NCI-H1436 (cell line): ENCODE measurements at places on chromosomes 2 and 18.

GRCh38 chr2:70887550-70888246 is 48.0 kb upstream of the ATP6V1B1 start:
- DNase-seq = peak; percentile 72

- DNase-seq = no peak
Measured at GRCh38 chr2:52881606-52882005, 886.0 kb upstream of the CHAC2 start.

- no peak for DNase-seq
Measured at GRCh38 chr18:25827961-25828561, 262.4 kb downstream of the SS18 start.

DNA sequence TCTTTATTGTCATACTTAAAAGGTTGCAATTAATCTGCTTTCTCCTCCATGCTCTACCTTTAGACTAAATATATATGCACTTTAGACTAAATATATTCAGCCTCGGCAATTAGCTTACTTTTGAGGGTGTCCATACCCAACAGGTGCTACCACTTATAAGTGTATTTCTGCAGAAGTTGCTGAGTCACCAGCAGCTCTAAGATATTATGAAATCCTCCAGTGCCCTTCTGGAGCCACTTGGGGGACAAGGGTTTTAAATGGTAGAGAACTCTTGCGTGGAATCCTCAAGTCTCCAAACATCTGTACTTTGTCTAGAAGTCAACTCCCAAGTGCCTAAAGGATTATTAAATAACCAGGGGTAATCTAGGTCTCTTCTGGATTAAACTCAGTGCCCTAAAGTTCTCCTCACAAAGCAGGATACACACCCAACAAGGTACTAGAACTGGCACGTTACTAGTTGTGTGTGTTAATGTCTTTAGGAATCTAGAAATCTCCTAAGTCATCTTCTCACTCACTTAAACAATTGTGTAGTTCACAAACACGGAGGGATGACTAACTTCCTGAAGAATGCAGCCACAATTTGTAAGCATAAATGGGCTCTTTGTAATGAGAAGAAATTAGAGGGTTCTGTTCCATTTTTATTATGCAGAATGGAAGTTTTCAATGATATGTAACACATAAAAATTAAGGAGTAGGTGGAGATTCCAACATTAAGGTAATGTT is 159.7 kb downstream of the CD226 start:
- DNase-seq = no peak

DNA sequence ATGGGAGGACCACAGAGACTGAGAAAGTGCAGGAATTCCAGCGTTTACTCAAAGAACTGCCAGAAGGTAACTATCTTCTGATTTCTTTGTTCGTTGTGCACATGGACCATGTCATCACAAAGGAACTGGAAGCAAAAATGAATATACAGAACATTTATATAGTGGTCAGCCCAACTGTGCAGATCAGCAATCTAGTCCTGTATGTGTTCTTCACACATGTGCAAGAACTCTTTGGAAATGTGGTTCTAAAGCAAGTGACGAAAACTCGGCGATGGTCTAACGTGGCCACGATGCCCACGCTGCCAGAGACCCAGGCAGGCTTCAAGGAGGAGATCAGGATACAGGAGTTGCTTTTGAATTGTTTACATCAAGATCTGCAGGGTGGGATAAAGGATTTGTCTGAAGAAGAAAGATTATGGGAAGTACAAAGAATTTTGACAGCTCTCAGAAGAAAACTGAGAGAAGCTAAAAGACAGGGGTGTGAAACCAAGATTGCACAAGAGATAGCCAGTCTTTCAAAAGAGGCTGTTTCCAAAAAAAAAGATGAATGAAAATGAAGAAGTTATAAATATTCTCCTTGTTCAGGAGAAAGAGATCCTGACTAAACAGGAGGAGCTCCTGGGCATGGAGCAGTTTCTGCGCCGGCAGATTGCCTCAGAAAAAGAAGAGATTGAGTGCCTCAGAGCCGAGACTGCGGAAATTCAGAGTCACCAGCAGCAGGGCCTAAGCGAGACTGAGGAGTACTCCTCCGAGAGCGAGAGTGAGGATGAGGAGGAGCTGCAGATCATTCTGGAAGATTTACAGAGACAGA is 8.3 kb upstream of the CHST10 start:
- DNase-seq = no peak

DNA sequence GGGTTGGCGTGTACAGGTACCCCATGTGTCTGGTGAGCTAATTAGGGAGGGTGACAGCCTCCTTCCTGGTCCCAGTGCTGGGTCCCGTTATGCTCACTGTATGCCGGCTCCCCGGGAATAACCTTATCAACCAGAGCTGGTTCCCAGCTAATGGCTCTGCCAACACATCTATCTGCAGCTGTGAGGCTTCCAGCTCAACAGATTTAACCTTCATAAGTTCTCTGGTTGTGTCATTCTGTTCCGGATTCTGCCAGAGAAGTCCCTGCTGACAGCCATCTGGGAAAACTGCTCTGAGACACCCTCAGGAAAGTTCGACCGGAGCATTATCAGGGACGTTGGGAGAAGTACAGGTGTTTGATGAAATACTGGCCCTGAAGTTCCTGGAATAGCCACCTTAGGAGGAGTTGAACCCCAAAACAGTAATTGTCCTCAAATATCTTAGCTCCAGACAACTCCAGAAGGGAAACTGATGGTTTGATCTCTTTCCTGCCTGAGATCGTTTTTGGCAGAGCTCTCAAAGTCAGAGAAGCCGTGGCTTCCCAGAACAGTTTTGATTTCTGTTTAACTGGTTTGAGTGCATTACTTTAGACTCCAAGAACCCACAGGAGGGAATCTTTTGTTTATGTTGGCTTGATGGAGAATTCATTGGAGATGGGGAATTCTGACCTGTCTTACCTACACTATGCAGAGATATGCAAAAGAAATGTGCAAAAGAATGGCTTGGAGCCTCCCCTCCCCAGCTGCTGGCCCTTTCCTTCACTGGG is 39.4 kb upstream of the TXNDC2 start:
- no peak for DNase-seq

DNA sequence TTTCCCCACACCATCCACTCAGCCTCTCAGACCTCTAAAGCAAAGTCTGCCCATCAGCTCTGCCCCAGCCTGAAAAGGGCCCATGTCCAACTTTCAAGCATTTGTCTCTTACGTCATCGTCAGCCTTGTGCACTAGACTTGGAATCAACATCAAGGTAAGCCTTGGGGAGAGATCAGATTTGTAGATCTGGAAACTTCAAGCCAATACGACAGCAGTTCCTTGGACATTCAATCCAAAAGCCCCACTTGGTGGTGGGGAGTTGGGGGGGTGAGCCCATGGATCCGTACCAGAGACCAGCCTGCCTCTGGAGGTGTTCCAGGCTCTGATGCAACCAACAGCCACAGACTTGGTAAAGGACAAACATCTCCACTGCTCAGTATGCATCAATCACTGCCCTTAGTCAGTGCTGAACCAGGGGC is 206.8 kb upstream of the MEIS1 start:
- no peak for DNase-seq

- no peak for DNase-seq
Measured at GRCh38 chr2:119377993-119378345, 11.2 kb downstream of the DBI start.

- DNase-seq = no peak
Measured at GRCh38 chr2:174026122-174026845, 61.1 kb upstream of the SP3 start.

GRCh38 chr2:195445639-195446038 is 211.4 kb upstream of the SLC39A10 start:
- DNase-seq = no peak

GRCh38 chr2:8555543-8555942 is 126.3 kb upstream of the ID2 start:
- no peak for DNase-seq

DNA sequence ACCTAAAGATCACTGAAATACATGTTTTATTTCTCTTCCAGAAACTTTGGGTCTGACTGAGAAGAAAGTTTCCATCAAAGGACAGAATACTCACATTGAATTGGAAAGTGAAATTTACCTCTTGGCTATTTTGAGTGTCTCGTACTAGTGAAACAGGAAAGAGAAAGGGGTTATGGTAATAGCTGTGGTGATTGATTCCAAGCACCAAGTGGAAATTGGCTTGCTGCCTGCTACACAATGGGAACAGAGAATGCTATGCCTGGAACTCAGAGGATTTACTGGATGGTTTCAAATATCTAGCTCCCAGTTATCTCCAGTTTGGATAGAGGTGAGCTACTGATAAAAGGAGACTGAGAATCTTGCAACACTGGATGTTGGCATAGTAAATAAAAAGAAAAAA is 492.8 kb upstream of the FSIP2 start:
- no peak for DNase-seq

GRCh38 chr2:70347831-70348230 is 46.0 kb upstream of the FAM136A start:
- DNase-seq = no peak

DNA sequence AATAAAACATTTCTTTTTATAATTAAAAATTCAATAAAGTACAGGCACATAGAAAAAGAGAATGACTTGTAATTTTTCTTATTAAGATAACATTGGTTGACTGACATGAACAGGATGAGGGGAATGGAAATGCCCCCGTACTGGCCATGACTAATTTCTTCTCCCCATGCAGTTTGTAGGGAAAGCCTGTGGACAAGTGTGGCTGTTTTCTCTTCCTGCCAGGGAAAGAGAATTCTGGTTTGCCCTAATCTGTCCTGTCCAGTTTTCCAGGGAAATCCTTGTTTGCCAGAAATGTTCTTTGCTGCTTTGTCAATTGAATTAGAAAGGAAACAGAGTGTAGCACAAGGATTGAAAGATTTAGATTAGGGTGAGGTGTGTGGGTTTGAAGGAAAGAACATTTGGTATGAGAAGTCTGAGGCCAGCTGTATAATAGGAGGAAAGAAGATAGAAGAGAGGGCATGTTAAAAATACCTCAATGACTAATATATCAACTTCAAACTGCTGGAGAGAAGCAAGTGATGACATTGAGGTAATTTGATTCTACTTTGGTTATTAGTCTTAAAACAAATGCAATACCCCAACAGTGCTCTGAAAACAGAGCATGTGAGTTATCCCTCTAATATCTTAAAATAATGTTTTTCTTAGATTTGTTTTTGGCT is 593.9 kb upstream of the ZNF804A start:
- DNase-seq = no peak

GRCh38 chr2:121492409-121492808 is 38.3 kb upstream of the RNU4ATAC start:
- DNase-seq = no peak

DNA sequence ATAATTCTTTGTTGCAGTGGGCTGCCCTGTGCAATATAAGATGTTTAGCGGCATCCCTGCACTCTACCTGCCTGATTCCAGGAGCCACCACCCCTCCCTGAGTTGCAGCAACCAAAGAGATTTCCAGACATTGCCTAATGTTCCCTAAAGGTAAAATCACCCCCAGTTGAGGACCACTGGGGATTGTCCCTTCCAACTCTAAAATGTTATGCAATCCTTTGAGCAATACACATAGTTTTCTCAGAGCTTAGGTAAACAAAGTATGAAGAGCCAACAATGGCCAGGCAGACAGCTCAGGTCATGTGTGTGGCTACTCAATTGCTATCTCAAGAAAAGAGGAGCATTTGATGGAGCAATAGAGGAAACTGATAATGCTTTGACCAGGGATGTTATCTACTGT is 87.0 kb downstream of the XDH start:
- no peak for DNase-seq

GRCh38 chr18:58784601-58785137 is 80.0 kb upstream of the ZNF532 start:
- peak; percentile 17 for DNase-seq

DNA sequence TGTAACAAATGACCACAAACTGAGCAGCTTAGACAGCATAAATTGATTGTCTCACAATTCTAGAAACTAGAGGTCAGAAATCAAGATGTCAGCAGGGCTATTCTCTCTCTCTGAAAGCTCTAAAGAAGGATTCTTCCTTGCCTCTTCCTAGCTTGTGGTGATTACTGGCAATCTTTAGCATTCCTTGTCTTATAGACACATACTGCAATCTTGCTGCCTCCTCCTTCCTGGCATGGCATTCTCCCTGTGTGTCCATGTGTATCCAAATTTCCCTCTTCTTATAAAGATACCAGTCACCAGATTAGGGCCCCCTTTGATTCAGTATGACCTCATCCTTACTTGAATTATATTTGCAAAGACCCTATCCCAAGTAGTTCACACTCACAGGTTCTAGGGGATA is 2.3 kb downstream of the ASB3 start:
- no peak for DNase-seq

DNA sequence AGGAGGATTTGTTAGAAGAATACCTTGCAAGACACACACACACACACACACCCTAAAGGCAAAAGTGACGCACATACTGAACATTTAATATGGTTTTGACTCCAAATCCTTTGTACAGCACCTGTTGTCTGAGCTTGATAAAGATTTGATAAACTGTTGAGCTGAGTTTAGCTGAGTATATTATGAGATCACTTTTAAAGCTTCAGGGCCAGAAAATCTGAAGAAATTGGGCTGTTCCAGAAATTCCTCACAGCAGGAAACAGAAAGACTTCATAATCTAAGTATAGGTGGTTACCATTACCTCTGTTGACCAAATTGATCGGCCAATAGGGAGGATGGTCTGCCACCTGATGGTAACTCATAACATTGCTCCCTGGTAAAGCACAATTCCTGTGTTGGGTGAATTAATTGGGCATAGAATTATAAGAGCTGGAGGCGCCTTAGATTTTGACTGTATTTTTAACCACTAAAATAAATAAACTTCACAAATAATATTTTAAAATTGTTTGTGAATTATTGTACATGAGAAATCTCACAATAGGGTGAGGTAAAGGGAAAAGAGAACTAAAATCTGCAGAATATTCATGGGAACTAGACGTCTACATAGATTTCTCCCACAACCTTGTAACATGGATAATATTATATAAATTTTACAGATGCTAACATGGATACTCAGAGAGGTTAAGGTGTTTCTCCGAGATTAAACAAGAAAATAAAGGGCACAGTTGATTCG is 21.8 kb upstream of the RPIA start:
- DNase-seq = peak; percentile 21
